Activated CD4-positive, alpha-beta memory T cell treated with anti-CD3 and anti-CD28 coated beads for 36 hours (primary cell): ENCODE measurements at places on chromosomes 1 and 21.

DNA sequence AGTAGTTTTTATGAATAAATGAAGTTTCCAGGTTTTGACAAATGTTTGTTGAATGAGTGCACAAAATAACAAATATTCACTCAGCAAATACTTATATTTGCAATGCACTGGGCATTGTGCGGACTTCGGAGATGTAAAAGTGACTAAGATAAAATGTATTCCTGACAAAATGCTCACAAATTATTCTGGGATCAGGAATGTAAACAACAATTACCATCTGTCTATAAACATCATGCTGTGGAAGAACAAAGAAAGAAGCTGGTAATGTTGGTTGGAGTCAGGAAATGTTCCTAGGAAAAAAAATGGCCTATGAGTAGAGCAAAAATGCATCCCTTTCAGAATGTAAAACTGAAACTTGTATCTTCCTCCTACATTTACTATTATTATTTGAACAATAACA is 68.5 kb downstream of the CRB1 start:
- DNase-seq = no peak

DNA sequence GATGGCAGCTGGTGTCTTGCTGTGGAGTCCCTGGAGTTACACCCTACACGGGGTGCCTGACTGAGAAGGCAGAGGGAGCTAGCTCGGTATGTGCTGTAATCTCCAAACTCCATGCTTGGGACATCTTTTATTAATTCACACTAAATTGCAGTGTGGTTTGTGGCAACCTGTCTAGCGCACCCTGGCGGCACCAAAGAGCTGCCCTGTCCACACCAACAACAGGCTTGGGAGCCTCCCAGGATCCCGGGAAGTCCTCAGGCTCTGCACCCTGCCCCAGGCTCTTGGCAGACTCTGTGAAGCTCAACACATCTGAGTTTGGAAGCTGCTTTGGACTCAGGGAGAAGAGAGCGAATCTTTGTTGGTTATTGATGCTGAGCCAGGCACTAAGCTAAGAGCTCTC is 138.9 kb downstream of the IGSF21 start:
- DNase-seq = no peak

DNA sequence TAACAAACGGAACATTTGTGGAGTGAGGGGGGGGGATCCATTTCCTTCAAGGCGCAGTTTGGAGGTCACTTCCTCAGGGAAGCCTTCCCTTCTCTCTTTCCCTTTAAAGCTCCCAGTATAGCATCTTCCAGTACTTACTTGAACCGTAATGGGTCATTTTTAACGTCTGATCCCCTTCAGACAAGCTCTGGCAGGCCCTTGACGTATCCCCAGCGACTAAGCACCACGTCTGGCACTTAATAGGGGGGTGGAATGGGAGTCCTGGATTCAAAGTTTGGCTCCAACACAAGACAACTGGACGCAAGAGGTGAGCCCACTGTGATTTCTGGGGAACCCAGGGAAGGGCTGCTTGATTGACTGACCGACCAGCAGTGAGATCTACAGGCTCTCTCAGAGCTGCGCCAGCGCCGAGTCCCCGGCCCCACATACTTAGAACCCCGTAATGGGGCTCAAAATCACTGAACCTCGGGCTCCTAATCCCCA is 441 bp downstream of the YARS1 start:
- no peak for DNase-seq

- DNase-seq = no peak
Measured at GRCh38 chr1:110726755-110727154, 52.0 kb upstream of the KCNA3 start.

DNA sequence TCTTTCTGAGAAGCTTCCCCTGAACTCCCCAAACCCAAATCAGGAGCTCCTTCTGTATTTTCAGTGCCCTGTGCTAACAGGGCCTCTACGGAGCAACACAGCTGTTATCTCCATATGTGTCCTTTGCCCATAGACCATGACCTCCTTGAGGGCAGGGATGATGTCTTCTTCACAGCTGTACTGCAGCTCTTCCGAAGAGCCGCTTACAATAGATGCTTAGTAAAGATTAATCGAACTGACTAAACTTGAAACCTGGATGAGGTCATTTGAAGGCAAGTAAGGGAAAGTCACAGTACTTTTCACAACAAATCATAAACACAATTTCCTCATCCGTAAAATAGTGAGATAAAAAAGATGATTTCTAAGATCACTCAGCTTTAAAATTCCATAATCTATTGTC is 4.4 kb upstream of the KCNN3 start:
- DNase-seq = no peak

- no peak for DNase-seq
Measured at GRCh38 chr21:45516071-45516670, 26.1 kb downstream of the SLC19A1 start.

DNA sequence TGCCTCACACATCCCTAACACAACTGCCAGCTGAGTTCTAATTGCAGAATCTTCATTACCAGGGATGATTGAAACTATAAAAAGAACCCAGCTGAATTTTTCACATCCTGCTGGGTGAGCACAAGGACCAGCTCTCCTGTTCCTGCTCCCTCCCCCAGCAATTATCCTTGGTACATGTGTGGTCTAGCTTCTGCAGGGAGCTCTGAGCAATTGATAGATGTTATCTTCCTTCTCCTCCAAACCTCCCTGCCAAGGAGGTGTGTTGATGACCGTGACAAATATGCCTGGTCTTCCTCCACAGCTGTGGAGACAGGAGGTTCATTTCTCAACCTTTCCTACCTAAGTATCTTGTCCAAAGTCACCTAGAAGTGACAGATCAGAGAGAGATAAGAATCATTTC is 65.3 kb upstream of the MAN1A2 start:
- DNase-seq = no peak

DNA sequence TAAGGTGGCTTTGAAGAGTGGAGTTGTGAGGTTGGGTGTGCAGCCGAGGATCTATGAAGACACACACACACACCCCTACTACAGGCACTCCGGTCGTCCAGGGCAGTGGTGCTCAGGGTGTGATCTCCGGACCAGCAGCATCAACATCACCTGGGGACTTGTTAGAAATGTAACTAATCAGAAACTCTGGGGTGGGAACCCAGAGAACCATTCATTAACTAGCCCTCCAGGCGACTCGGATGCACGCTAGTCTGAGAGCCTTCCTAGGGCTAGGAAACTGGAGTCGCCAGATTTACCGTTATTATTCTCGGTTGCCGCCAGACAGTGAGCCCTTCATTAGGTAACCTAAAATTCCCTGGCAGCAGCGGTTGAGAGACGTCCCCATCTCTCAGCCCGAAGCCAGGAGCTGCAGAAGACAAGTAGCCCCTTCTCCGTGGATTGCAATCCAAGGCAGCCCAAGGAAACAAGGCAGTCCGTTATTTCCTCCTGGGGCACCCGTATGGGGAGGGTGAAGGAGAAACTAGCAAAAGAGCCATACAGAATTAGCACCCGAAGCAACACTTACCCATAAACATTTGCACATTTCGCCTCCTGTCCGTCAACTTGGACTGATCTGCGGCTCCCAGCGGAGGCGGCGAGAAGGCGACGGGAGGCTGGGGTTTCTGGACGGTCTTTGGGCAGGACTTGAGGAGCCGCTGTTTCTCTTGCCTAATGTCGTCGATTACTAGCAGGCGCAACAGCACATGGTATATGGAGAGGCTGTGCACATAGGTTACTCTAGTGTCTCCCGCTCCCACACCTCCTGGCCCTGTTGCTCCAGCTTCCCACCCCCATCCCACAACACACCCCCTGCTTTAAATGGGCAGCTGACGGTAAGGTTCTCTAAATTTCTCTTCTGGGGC is 2.9 kb upstream of the CCN1 start:
- DNase-seq = no peak

DNA sequence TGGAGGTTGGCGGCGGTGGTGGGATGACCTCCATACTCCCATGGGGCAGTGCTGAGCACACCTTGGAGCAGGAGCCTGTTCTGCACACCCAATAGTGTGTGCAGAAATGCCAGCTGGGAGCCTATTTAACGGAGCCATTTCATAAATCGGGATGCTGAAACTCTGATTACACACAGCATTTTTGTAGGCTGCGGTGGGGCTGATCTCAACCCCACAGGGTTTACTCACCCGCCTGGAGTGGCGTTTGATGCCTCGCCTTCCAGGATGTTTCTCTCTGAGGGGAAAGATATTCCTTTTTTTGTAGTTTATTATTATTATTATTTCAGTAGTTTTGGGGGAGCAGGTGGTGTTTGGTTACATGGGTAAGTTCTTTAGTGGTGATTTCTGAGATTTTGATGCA is 82.6 kb upstream of the WDR26 start:
- no peak for DNase-seq

DNA sequence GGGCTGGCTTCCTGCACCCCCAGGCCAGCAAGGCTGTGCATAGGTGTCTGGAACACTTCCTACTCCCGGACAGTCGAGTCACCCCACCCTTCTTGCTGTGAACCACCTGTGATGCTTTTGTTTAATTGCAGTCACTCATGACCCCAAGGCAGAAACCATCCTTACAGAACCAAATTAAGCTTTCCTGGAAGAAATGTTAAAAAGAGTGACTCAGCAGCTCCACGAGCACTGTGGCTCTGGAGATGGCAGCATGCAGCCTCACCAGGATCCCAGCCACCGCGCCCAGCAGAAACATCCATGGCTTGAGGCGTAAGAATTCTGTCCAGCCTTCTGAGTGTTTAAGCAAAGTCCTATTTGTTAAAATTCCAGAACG is 28.8 kb downstream of the SNAP47 start:
- DNase-seq = no peak

- no peak for DNase-seq
Measured at GRCh38 chr1:246769306-246769705, 45.1 kb downstream of the SCCPDH start.

DNA sequence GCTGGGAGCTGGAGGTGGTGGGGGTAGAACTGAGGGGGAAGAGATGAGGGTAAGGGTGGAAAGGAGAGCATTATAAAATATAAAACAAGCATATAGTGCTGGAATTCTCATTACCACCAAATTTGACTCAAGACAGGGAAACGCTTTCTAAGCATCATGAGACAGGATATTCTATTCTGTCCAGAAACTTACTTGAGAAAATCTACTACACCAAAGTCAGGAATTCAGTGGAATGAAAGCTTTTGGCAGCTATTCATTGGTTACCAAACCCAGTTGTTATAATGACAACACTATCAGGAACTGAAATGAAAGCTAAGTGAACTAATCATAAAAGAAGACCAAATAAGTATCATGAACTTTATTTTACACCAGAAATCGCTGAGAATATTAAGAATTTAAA is 14.5 kb downstream of the AIDA start:
- DNase-seq = no peak

- peak; percentile 50 for DNase-seq
Measured at GRCh38 chr1:101567582-101568189, 330.9 kb downstream of the S1PR1 start.

DNA sequence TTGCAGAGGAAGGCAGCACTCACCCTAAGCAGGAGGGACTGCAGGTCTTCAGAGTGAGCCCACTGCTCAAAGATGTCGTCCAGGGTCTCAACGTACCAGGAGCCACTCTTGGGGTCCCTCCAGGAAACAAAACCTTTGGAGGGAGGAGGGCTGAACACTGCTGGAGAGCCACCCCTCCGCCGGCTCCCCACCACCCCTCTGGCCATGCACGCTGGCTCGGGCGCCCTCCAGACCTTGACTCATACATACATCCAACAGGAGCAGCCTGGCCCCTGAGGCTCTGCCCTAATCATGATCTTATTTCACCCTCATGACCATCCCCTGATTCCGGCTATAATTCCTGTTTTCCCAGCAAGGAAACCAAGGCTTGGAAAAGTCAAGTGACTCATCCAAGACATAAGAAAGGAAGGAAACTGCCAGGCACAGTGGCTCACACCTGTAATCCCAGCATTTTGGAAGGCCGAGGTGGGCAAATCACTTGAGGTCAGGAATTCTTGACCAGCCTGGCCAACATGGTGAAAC is 18.0 kb downstream of the CELA2B start:
- no peak for DNase-seq

DNA sequence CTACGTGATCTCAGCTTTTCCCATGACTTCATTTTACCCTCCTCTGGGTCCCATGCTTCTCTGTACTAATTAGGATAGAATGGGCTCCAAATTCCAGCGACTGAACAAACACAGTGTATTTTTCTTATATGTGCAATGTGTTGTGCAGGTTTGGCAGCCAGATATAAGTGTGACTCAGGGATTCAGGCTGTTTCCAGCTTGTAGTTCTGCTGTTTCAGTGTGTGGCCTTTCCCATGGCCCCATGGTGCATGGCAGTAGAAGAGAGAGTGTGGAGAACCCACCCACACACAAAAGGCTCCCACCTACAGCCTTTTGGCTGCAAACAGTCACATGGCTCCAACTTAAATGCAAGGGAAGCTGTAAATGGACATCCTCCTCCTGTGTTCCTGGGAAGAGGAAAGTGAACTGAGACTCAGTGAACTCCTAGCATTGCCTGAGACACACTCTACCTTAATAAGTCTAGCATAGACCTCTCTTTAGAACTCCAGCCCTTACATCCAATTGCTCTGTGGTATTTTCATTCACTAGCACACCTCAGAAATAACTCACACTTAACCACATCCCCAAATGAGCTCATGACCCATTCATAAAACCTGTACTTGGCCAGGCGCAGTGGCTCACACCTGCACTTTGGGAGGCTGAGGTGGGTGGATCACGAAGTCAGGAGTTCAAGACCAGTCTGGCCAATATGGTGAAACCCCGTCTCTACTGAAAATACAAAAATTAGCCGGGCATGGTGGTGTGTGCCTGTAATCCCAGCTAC is 58.7 kb downstream of the KIAA0040 start:
- no peak for DNase-seq

DNA sequence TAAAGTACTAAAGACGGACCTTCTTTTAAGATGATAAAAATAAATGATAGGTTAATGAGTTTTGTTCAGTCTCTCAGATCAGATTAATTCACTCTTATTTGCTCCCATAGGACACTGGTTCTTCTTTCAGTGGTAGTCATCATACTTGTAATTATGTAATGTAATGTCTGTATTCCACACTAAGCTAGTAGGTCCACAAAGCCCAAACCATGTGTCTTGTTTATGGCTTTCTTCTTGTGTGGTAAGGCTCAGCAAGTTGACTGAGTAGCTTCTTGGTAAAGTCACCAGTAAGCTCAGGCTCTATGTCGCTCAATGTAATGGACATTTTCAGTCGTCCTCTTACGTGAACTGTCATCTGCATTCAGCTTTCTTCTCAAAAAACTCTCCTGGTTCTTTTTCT is 2.5 kb downstream of the LYPLAL1 start:
- no peak for DNase-seq

DNA sequence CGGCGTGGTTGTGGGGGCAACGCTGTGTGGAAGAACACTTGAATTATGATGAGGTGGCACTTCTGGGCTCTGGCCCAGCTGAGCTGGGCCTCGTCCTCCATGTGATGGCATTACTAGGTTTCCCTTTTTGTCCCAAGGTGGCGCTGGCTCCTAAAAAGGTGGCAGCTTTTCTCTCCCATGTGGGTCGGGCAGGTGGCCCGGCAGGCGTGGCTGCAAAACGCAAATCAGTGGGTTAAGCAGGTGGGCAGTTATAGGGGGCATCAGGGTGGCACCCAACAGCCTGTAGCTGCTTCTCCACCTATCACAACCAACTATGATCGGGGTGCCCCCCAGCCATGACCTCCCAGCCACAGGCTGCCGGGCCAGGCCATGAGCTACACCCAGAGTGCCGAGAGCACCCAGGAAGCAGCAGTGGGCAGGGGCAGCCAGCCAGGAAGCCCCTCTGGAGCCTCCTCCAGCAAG is 59.6 kb downstream of the KCNAB2 start:
- no peak for DNase-seq

GRCh38 chr1:61192663-61193330 is 110.4 kb downstream of the NFIA start:
- DNase-seq = no peak

GRCh38 chr1:47971385-47972160 is 25.6 kb downstream of the TRABD2B start:
- DNase-seq = no peak
